ENCODE measurements at places on chromosomes 3 and 15.

DNA sequence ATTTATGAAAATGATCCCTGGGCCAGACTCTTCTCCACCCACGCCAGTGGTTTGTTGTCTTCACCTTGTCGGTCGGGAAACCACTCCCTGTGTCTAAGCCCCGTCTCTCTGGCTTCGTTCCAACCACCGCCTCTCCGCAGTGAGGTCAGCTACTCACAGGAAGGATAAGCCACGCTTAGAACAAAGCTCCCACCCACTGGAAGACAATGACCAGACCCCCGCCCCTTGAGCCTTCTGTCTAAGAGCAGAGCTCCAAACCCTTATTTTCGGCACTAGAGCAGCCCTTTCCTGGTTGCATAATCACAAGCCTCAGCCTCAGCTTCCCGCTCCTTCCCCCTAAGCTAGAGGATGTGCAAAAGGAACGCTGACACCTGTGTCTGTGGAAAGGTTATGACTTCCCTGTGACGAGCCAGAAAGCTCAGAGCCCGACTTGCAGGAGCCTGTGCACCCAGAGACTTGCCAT lies 114.9 kb upstream of the MEF2A start:
- peak; percentile 41 for DNase-seq

DNA sequence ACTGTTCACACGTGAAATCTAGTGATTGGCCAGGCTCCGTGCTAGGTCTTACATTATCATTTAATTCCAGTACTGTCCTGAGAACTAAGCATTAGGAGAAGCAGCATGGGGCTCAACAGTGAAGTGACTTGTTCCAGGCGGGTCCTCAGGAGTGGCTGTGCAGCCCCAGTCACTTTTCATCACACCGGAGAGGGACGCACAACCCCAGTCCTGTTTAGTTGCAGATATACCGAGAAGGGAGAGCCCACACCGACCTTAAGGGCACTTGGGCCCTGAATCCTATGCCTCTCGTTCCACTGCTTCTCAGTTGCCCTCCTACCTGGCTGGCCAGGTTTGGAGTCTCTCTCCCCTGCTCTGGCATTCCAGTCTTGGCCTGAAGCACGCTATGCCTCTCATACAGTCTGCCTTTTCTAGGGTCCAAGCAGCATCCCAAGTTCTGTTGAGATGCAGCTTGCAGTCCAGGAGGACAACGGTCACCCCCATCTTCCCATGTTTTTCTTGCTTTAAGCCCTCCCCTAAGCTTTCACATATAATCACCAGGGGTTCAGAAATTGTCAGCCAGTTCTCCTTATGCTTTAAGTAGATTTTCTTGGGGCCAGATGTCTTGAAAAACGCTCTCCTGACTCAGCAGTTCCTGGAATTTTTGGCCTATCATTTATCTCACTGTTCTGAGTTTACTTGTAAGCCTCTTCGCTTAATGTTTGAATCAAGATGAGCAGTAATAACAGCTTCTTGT lies 10.1 kb downstream of the FAM131A start:
- no peak for DNase-seq

DNA sequence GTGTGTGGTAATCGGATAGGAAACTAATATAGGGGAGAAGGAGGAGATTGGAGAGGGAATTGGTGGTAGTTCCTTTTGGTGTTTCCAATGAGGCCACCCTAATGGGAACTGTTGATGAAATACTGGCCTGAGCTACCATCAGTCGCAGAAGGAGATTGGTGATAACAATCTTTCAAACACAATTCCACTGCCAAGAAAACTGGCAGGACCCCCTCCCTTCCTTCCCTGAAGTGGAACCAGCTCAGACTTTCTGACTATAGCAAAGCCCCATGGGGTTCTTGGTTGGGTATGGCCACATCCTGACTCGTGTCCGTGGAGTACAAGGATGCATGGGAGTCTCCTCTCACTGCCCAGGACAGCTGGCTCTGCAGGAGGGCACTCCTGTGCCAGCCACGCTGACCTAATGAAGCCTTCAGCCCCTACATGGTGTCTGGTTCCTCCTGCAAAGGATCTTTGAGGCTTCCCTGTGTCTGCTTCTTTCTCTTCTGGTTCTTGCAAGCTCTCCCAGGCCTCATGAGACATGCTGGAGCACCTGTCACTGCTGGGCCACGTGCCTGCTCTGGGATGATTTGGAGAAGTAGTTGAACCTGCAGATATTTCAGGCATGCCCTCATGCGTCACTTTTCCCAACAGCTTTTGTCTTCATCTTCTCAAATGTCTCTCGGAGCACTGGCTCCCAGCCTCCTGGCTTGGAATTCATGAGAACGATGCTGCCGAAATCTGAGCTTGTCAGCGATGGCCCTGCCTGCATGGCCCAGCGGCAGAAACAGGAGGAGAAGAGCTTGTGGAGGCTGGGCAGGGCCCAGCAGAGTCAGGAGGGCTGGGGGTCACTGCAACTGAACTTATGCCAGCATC lies 90.0 kb upstream of the ADPGK start:
- no peak for DNase-seq

DNA sequence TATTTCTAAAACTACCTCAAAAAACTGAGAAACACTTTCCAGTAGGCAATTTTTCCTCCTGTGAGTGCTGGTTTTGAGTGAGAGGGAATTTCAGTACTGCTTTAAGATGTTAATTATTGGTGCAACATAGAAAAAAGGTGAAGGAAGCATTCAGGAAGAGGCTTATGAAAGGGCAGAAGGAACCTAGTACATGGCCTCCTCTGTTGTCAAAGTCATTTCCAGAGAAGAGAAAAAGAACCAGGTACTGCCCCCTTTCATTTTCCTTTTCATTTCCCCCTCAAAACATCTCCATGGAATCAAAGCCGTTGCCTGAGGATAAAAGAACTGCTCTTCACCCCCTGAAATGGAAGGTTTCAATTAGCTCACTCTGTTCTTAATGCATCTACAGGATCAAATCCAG lies 19.8 kb downstream of the RARRES1 start:
- no peak for DNase-seq

- no peak for DNase-seq
Observed at GRCh38 chr3:41357271-41357670, 158.0 kb downstream of the CTNNB1 start.

- DNase-seq = no peak
Observed at GRCh38 chr3:169170456-169170855, 493.1 kb downstream of the MECOM start.

GRCh38 chr3:124250053-124250452 lies 258.1 kb upstream of the ROPN1 start:
- no peak for DNase-seq

Measured in CD4-positive, alpha-beta T cell treated with Interferon gamma for 1 hour (primary cell).